ENCODE measurements at places on chromosomes 3 and 15.

- DNase-seq, result no peak
Observed at GRCh38 chr3:13167829-13168228, 94.6 kb upstream of the IQSEC1 start.

- peak; percentile 73 for DNase-seq
Observed at GRCh38 chr15:38688761-38689160, 124.1 kb upstream of the RASGRP1 start.

DNA sequence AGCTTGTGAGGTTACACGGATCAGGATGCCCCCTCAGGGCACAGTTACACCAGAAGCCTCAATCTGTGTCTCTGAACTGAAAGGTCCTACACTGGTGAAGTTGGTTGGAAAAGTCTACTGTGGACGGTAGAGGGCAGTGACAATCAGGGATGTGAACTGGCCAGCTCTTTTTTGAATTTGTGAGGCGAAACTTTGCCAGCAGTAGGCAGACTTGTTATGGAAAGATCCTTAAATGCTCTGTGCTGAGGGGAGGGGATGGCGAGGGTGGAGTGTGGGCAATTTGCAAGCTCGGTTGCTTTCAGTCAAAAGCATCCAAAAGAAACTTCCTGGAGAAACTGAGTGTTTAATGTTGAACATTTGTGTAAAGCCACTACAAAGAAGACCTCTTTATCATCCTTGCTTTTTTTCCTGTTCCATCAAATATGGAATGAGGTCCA lies 127.4 kb upstream of the ABHD17C start:
- peak; percentile 26 for DNase-seq

- no peak for DNase-seq
Observed at GRCh38 chr3:133293397-133294110, 106.3 kb upstream of the BFSP2 start.

DNA sequence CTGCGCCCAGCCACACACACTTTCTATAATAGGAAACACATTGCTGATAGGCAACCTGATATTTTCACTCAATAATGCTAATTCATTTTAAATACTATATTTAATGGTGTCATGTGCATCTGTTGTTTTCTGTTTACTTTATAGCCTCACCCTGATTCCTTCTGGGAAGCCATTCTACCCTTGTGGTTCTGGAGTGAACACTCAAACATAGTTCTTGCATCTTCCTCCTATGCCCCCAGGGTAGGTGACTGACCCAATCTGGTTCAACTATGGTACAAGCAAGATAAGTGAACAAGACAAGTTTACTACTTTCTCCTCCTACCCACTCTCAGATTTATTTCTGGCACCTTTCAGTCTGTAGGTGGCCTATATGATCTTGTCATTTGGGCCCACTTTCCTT lies 4.3 kb upstream of the SCG3 start:
- no peak for DNase-seq

- DNase-seq, result no peak
Observed at GRCh38 chr3:44442596-44443309, 34.7 kb downstream of the ZNF445 start.

GRCh38 chr15:66692808-66693596 lies 9.0 kb upstream of the SMAD6 start:
- DNase-seq, result no peak

GRCh38 chr3:45990181-45990580 lies 5.4 kb downstream of the FYCO1 start:
- no peak for DNase-seq

DNA sequence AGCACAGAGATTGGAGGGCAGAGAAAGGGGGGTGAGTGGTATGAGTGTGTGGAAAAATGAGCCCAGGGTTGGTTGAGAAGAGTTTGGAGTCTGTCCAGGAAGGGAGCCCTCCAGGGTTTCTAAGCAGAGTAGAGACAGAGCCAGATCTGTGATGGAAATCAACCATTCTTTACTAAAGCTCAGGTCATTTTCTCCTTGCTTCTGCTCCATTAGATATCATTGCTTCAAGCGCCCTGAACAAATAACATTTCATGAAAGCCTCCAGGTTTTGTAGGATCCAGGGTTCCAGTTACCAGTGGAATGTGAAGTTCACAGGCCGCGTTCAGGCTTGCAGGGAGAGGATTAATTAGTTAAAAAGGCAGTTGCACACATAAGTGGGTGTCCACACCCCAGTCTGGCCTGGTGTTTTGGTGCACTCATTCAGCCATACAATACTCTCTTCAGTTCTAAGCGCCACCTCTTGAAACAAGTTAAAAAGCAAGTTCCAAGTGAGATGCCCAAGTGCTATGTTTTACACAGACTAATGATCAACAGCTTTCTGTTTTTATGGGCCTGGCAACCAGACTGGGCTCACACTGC lies 16.4 kb upstream of the BOC start:
- DNase-seq, result no peak

DNA sequence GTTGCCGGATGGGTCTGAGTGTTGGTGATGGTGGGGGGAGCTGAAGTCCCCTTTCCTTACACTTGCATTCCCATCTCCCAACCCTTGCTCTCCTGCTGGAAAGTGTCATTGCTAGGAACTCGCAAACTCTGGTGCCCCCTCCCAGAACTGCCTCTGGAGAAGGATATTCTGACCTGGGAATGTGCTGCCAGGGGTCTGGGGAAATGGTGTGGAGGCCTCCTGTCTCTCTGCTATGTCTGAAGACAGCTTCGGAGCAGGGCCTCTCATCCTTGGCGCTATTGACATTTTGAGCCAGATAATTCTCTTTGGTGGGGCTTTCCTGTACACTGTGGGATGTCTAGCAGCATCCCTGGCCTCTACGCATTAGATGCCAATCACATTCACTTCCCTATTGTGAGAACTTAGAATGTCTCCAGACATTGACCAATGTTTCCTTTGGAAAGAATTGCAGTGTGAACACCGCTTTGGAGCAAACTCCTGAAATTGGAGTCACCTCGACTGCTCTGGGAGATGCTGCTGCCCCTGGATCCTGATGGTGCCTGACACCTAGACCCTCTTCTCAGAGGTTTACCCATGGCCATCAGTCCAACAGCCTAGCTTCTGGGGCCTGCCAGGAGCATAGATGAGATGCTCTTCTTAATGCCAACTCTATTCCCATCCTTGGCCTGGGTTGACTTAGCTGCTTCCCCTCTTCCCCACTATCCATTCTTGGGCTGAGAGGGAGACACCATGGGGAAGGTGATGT lies 2.2 kb upstream of the KY start:
- DNase-seq, result no peak

GRCh38 chr15:98924401-98925049 lies 83.1 kb downstream of the PGPEP1L start:
- no peak for DNase-seq

DNA sequence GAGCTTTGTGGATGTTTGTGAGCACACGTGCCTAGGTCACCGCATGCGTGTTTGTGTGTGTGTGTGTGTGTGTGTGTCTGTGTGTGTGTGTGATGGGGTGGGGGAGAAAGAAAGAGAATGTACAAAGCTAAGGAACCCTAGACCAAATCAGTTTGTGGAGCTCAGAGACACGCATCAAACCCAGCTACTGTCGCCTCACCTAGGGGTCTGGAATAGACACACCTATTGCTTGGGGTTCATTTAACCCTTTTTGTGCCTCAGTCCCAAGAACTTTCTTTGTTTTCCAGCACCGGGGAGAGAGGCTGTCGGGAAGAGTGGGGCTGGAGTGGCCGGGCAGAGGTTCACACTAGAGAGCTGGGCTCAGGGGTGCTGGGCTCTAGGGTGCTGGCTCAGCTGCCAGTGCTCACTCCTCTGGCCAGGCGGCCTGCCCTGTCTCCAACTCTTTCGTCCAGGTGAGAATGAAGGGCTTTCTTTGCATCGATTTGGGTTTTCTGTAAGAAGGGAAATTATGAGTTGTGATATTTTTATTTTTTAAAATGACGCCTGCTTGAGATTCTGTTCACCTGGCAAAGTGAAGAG lies 221.6 kb downstream of the MEIS2 start:
- DNase-seq, result no peak

GRCh38 chr3:32819551-32820348 lies 2.0 kb downstream of the TRIM71 start:
- no peak for DNase-seq

- no peak for DNase-seq
Observed at GRCh38 chr3:156388497-156389448, 166.1 kb downstream of the SSR3 start.

DNA sequence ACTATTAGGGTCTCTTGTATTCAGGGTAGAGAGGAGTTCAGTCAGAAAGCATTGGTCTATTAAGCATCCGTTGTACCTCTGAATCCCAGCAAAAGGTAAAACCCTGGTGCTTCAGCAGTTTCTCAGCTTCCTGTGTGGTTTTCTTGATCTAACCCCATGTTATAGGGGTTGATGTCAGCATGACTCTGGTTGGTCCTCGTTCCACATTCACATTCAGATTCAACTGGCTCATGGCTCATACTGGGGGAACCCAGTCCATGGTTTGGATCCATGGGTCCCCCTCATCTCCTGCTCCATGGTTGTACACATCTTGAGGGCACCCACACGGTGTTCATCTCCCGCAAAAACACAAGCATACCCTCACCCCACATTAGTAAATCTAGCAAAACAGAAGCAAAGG lies 47.7 kb upstream of the C2CD4B start:
- peak; percentile 23 for DNase-seq

GRCh38 chr3:98777286-98777685 lies 14.1 kb downstream of the ST3GAL6 start:
- DNase-seq, result no peak

GRCh38 chr3:154684440-154684839 lies 254.4 kb upstream of the GPR149 start:
- DNase-seq, result no peak

- no peak for DNase-seq
Observed at GRCh38 chr3:184604039-184604601, 42.5 kb downstream of the EPHB3 start.

DNA sequence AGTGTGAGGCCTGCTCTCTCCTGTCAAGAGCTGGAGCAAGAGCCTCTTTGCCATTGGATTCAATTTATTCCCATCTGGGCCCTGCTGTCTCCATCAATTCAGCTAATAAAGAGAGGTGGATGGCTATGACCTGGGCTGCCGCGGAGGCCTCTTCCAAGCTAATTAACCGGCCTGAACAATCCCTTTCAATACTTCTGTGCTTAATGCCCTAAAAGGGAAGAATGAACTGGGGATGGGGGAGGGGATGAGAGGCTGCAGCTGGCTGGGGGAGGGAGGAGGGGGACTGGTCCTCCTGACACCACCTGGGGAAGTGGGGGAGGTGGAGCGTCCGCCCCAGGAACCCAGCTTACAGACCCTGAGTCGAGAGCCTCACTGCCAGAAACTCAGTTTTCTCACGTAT lies 33.4 kb upstream of the PRR23E start:
- no peak for DNase-seq

DNA sequence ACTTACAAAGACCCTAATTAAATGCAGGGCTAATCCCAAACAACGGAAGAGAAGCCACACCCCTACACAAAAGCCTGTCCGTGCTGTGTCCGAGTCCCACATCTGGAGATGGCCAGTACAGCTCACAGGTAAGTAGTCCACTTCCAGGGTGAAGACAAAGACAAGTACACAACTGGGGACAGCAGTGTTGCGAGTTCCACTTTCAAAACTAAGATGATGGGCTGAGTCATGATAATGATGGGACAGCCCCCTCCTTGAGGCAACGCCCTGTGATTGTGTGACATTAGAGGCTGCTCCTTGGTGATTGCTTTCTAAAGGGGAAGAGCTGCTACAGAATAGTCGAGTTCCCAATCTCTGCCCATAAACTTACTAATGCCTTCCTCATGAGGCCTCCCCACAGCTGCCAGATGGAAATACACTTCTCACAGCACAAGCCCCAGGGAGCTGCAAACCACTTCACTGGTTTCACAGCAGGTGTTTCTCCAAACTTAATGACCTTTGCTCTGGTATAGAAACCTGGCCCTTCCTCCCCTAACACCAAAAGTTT lies 27.6 kb downstream of the RFT1 start:
- peak; percentile 14 for DNase-seq

DNA sequence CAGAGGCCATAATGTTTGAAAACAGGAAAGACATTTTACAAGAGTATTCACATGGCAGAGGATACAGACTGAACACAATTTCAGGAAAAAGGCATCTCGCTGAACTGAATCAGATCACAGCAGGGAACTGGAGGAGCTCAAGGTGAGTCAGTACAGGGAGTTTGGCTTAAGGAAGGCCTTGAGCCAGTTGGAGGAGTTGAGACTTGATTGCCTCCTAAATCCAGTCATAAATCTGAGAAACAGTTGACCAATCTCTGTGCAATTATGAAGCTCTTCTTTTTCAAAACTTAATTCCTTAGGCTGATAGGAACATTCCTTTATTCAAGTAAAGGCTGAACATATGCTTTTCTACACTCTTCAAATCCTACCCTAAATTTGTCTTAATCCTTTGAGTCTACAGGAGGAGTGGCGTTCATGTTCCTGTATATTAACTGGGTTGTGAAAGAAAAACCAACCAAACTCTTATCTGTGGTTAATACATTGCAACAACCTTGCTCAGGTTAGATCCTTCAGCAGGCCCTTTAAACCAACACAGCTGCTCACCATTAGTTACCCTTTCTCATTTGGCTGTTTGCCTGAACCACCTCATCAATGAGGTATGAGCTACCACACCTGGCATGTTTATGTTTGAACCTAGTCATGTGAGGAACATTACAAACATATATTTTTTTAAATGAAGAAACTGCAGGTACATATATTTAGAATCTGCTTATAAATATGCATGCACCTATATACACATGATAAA lies 404.1 kb upstream of the ATP11B start:
- DNase-seq, result no peak

- DNase-seq, result no peak
Observed at GRCh38 chr15:51262463-51262862, 75.9 kb downstream of the CYP19A1 start.

- DNase-seq, result no peak
Observed at GRCh38 chr15:90873488-90873997, 5.2 kb downstream of the FURIN start.

- DNase-seq, result no peak
Observed at GRCh38 chr3:64936556-64936955, 248.8 kb upstream of the ADAMTS9 start.

DNA sequence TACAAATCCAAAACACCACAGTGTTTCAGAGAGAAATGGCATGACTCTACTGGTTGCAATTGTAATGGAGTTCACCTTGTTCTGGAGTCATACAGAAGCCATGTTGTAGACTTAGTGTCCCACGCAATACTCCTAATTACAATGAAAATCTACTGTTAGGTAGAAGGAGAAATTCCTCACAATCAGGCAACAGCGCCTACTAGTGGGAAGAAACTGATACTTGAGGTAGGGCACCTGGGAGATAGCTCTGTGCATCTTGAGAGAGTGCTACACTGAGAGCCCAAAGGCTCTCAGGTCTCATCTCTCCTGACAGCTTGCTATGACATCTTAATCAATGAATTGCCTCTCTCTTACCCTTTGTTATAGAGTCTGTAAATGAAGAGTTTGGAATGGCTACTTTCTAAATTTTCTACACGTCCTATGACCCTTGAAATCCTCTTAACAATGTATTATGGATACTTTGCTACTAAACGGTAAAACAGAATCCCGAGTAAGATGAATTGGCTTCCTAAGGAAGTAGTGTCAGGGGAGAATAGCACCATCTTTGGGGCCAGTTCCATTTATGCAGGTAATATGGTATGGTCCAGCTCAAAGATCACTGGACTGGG lies 422.7 kb upstream of the TPRG1 start:
- DNase-seq, result peak; percentile 75

- DNase-seq, result no peak
Observed at GRCh38 chr15:34027606-34028005, 11.4 kb downstream of the AVEN start.

GRCh38 chr3:32959371-32959770 lies 7.9 kb downstream of the CCR4 start:
- DNase-seq, result no peak

- DNase-seq, result no peak
Observed at GRCh38 chr15:75666823-75667501, 19.2 kb downstream of the SNX33 start.
